ENCODE measurements at places on chromosomes 6 and 20.

- no peak for DNase-seq
Observed at GRCh38 chr20:32509639-32510066, 75.5 kb downstream of the NOL4L start.

DNA sequence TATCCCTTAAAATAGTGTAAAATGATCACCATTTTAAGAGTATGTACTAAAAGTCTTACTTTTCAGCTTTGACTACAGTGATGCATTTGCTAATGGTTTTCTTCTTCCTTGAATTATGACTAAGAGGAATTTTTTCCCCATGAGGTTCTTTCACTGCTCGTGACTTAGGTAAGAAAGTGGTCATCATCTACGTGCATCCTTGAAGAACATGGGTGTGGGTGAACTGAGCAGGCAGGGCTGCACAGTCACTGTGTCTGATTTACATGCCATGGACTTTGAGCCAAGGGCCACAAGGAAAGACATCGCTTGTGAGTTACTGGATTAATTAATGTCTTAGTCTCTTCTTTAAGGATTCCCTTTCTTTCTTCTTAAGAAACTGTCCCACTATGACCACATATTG, 33.3 kb downstream of the NQO2 start:
- DNase-seq: peak; percentile 76

GRCh38 chr6:166104107-166104506, 63.5 kb downstream of the TBXT start:
- no peak for DNase-seq

- no peak for DNase-seq
Observed at GRCh38 chr6:49527320-49527719, 23.1 kb upstream of the C6orf141 start.

GRCh38 chr6:44060612-44061374, 66.5 kb downstream of the MRPL14 start:
- no peak for DNase-seq

DNA sequence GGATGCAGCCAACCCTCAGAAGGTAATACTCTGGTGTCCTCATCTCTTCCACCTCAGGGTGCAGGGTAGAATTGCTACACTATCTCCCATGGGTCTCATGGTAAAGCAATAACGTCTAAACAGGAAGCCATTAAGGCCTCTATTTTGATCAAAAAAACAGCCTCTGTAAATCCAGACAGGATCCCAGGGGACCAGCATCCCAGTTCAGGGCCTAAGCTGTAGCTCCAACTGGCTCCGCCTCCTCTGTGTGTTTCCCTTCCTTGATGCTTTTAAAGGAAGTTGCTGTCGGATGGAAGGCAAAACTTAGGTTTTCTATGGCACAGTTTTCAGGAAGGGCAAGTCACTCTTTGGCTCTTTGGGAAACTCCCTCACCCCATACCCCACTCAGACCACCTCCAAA, 222.0 kb downstream of the MAFB start:
- no peak for DNase-seq

DNA sequence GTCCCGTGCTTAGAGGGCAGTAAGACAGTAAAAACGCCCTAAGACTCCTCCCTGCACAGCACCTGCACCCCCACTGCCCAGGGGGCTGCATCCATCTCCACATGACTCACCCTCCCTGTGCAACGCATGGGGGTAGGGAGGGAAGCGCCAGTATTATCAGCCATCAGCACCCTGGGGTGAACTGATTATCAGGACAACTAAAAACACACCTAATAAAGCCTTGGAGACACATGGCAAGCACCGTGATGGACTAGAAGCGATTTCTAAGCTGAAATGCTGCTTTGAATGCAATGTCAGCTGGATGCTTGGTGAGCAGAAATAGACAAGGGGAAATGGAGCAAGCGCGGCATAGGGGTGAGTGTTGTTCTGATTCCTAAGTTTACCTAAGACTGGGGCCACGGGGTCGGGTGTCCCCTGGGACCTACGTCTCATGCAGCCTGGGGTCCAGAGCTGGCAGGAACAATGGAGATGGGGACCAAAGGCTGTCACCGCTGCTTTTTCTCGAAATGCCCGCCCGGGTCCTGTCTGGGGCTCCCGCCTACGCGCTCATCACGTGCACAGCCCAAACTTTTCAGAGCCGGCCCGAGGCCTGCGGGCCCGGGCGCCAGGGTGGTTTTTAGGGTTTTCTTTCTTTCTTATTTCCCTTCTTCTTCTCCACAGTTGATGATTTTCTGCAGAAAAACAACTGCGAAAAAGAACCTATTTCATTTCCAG, 702 bp upstream of the TNFAIP3 start:
- peak; percentile 65 for DNase-seq
